ENCODE measurements at places on chromosomes 1 and 21. TPM values are rescaled to one million over a fixed set of nuclear protein-coding genes. Genes with fewer than 3 reads are reported as not detected.
A peak's percentile ranks its signal among the peaks of the same experiment; 100 is the strongest.

Gene AMPD1
- 0.13 TPM for polyA plus RNA-seq

DNA sequence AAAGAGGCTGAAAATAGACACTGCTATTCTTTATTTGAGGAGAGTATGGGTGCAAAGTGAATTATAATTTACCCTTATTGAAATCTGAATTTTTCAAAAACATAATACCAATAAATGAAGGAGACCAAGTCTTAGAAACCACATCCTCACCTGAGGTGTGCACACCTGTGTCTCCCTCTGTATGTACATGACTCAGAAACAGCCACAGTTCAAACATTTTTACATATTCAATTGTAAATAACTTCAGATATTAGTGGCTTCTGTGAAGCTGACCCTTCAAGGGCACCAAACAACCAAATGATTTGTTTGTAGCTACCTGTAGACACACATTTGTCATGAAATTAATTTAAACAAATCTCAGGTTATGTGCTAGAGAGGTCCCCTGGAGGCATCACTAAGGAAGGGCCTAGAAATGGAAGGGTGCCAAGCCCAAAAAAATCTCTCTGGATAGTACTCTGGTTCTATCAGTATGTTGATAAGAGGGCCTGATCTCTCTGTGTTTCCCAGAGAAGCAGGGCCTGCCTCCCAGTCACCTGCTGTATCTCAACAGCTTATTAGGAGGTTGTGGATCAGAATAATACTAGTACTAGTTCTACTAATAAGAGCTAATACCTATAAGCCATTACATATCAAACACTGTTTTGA is 28.1 kb downstream of the ERI3 start:
- no peak for DNase-seq

GRCh38 chr1:186286615-186287315 is 88.3 kb downstream of the TPR start:
- no peak for DNase-seq

Gene NCMAP
- polyA plus RNA-seq = 0.79 TPM

GRCh38 chr1:168601051-168601450 is 24.6 kb downstream of the XCL1 start:
- no peak for DNase-seq

DNA sequence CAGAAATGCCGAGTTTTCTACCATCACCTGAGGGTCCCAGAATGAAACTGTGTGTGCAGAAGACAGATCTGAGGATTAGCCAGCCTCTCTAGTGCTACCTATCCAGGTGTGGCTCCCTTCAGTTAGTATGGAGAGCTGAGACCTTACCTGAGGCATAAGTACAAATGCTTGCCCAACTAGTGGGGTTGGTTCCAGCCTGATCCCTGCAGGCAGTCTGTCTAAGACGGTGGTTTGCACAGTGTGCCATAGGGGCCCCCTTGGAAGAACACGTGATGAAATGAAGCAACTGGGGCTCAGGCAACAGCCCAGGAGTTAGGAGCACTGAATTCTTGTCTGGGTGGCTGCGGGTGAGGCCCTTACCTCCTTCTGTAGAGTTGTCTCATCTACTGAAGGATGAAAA is 15.6 kb downstream of the S100A7A start:
- DNase-seq = no peak

Gene CFHR4
- not detected for polyA plus RNA-seq

DNA sequence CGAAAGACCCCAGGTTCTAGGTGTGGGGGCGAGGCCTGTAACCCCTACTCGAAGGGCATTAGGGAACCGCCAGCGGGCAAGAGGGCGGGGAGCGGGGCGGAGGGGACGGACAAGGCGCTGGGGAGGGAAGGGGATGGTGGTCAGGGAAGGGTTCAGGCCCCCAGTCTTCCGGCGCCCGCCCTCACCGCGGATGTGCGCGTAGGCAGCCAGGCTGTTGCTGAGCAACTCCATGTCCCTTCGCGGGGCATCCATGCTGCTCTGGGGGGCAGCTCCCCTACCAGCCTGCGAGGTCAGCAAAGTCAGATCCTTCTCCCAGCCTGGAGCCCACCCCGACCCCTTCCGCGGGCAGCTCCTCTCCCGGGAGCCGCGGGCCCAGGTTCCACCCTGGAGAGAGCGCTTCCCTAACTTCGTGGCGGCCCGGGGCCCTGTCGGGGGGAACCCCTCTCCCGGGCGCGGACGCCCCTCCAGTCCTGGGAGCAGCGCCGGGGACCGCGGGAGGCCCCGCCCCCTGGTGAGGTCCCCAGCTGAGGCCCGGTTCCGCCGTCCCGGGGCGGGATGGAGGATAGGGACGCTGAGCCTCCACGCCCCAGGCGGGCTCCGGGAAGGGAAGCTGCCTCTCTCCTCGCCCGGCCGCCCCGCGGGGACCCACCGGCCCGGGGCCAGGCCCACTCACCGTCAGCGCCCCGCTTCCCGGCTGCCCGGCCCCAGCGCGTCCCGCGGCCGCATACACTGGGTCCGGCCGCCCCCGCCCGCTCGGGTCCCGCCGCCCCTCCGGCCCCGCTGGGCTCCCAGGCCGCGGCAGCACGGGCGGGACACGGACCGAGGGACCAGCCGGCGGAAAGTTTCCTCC is 434 bp downstream of the EVA1B start:
- no peak for DNase-seq

Gene KRTAP26-1
- not detected for polyA plus RNA-seq

DNA sequence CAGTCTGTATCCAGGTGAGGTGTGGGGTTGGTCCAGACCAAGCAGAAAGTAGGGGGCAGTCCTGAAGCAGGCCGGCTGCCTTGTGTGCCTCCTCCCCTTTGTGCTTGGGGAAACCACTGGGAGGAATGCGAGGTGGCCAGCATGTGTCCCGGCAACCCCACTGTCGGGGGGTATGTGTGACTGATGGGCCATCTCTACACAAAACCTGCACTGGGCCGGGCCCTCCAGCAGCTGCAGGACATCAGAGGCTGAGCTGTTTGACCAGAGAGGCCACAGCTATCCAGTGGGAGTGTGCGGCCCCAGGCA is 33.3 kb downstream of the TMEM51 start:
- DNase-seq = no peak

DNA sequence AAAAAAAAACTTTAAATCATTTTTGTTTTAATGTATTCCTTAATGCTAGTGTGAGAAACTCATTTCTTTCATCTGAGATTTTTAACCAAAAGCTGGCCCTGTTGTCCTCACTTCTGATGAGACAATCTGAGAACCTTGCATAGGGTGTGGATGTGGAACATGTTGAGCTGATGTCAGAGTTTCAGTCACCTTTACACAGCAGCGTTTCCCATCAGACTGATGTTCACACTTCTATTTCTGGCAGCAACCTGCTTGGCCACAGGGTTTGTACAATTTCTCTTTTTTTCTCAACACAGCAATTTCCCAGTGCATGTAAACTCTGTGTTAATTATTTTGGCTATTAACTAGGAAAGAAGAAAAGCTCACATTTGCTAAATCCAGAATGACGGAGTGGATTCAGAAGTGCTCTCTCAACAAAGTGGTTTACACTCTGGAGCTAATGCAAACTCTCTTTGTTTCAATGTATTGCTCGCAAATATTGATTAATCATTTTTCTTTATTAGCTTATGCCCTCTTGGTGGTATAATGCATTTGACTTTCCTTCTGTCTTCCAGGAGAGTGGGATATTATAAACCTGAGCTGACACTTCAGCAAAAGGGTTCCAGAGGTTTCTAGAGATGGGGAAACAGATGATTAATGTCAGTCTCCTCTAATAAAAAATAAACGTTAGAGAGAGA is 70.5 kb upstream of the HSPA13 start:
- DNase-seq = no peak

DNA sequence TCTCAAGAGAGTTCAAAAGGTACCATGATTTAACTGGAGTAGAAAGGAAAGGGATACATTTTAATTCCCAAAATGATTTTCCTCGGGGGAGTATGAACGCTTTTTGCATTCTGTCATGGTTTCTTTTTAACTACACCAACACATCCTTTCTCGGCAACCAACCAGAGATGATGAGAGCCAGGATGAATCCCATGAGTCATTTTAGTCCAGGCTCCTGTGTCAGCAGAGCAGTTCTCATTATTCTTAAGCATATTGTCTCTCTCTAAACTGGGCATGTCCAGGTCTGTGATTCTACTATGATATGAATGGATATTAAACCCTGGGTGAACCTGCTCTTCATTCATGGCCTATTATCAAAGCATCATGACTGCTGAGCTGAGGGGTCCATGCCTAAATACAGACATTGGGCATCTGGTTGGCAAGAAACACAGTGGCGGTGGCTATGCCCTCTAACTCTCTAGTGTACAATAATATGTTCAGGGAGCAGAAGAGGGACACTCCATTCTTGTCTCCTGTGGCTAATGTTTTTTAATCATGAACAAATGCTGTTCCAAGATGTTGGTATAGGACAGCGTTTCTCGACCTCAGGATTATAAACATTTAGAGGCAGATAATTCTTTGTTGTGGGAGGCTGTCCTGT is 124.3 kb upstream of the ESRRG start:
- DNase-seq = no peak

Gene URB1
- polyA plus RNA-seq = 15.1 TPM

GRCh38 chr1:67722292-67722944 is 37.4 kb downstream of the GADD45A start:
- DNase-seq = no peak

DNA sequence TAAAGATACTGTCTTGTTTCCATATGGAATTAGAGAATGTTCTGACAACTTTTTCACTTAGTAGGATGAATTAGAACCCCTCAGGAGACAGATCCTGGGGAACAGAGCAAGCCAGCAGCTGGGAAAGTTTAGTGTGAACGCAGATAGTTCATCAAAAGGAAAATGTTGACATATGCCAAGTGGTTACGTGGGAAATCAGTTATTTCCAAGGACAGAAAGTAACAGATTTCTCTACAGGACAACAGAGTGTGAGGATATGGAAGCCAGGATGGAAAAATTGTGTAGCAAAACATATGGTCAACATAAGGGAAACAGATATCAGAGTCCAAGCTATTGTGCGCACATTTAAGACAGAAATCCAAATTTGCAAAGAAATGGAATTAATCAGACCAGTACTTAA is 419.5 kb downstream of the LRRIQ3 start:
- DNase-seq = no peak

- no peak for DNase-seq
These were observed 32.1 kb downstream of the RGL1 start for GRCh38 chr1:183837062-183837461.

DNA sequence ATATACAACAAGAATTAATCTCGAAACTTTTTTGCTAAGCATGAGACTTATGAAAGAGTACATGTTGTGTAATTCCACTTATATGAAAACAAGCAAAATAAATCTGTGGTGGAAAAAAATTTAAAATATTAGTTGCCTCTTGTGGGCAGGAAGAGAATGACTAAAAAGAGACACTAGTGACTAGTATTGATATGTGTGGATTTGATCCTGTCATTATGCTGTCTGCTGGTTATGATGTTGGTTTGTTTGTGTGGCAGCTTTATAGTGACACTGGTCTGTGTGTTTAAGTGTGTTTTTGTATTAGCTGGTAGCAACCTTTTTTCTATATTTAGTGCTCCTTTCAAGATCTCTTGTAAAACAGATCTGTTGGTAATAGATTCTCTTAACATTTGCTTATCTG is 267.8 kb upstream of the NRIP1 start:
- DNase-seq = no peak

GRCh38 chr21:42437786-42438185 is 34.1 kb downstream of the UBASH3A start:
- DNase-seq = no peak

Gene CD5L
- not detected for polyA plus RNA-seq

Gene CFHR1
- 0.29 TPM for polyA plus RNA-seq

DNA sequence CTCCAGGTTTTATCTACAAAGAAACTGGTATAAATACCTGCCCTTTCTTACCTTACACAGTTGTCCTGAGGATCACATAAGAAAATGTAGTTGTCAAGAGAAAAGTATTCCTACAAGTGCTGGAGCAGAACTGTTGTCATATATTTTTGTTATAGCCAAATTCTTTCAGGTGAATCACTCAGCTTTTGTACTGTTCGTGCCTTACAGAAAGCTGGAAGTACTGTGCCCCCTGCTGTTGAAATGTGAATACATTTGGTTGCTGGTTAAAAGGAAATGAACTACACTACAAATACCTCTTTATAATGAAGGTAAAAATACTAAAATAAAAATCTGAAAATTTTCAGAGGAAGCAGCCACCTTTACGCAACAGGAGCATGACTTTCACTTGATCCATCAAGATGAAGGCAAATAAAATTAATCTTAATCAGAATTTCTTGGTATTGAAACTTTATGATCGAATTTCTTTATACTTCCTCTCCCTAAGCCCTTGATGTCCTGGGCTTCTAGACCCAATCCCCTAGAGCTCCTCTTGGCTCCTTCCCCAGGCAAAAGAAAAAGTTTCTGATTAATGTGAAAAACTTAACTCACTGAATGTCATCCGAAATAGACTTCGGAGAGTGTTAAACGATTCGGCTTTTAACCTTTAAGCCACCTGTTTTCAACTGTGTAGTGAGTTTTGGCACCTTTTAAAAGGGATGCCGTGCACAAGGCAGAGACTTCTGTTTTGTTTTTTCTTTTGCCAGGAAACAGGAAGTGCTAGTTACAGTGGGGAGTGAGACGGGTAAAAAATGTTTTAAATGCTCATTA is 12.5 kb downstream of the CHML start:
- no peak for DNase-seq

GRCh38 chr1:227887697-227888403 is 59.9 kb downstream of the WNT9A start:
- DNase-seq = peak; percentile 71

DNA sequence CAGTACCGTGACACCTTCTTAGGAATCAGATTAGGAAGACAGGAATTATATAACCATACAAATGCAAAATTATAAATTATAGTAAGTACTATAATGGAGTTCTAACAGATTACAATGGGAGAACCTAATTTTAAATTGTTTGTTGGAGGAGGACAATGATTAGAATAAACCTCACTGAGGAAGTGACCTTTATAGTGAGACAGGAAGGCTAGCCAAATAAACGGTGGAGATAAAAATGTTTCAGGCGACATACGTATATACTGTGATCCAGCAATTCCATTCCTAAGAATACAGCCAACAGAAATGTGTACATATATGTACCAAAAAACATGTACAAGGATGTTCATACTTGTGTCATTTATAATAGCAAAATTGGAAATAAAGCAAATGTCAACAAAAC is 15.2 kb downstream of the SYNJ1 start:
- DNase-seq = no peak

GRCh38 chr1:112933820-112934571 is 22.0 kb downstream of the SLC16A1 start:
- DNase-seq = no peak

GRCh38 chr1:21517660-21518480 is 8.6 kb downstream of the ALPL start:
- no peak for DNase-seq

GRCh38 chr1:19859876-19860275 is 22.3 kb upstream of the OTUD3 start:
- no peak for DNase-seq

DNA sequence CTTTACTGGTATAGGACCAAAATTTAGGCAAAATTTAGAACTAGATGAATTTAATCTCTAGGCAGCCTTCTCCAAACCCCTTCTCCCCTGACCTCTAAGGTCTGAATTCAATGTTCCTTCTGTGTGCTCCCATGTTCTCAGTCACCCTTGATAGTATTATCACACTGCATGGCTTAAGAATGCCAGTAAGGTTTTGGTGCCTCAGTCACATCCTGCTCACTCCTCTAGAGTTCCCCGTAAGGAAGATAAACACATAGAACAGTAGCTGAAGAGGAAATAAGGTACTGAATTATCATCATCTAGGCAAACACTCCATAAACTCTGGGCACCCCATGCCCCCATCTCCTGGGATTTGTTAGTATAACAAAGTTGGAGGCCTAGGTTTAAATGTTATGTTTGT is 18.2 kb downstream of the PRRX1 start:
- no peak for DNase-seq

GRCh38 chr21:17613242-17613676 is 558 bp upstream of the BTG3 start:
- no peak for DNase-seq

Gene SLC2A5
- 0.83 TPM for polyA plus RNA-seq

GRCh38 chr1:185681034-185681633 is 53.1 kb upstream of the HMCN1 start:
- peak; percentile 33 for DNase-seq
